Natural killer cell treated with Interleukin-12 subunit alpha and Interleukin-12 subunit beta and Interleukin-15 and Interleukin-18, amount 100 ng/mL, for 72 hours (primary cell): ENCODE measurements at places on chromosomes 7 and 10. TPM values are rescaled to one million over a fixed set of nuclear protein-coding genes. Genes with fewer than 3 reads are reported as not detected.

The LRMDA gene
- total RNA-seq, result 0.92 TPM

The CALD1 gene
- 0.11 TPM for total RNA-seq

The SH2D4B gene
- total RNA-seq, result 0.25 TPM

The PPP1R3A gene
- total RNA-seq, result not detected
